ENCODE measurements at places on chromosomes 11 and 22. TPM values are rescaled to one million over a fixed set of nuclear protein-coding genes. Genes with fewer than 3 reads are reported as not detected.

- H3K4me1 ChIP-seq, result no peaks in the 10 kb centered on the region
- no peaks in the 10 kb centered on the region for H3K36me3 ChIP-seq
- no peak overlapping the region for H3K27ac ChIP-seq
- DNase-seq, result no peak
Measured at GRCh38 chr11:34546511-34547209, 33.1 kb upstream of the ELF5 start.

DNA sequence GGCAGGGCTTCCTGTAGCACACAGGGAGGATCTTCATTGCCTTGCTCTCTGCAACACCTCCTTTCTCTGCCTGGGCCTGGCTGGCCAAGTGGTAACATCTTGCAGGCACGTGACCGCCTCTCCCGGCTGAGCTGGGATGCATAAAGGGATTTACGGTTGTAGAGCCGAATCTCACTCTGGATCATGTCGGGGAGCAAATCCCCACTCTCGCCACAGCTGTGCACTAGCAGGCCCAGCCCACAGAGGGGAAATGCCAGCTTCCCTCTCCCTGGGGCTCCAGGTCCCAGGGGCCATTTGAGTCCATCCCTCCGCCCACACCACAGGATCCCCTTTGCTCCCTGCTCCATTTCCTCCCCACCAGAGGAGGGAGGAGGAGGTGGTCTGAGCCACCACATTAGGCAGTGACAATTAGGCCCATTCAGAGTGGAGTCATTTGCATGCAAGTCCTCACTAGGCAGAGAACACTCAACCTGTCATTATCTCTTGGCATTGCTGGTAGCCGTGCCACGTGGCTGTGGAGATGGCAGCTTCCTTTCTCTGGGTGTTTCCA lies 196.7 kb downstream of the DSCAML1 start:
- H3K27ac ChIP-seq, result no peak overlapping the region
- H3K36me3 ChIP-seq, result no peaks in the 10 kb centered on the region
- no peak overlapping the region for H3K4me3 ChIP-seq
- no peak for DNase-seq
- H3K4me1 ChIP-seq, result no peaks in the 10 kb centered on the region

DNA sequence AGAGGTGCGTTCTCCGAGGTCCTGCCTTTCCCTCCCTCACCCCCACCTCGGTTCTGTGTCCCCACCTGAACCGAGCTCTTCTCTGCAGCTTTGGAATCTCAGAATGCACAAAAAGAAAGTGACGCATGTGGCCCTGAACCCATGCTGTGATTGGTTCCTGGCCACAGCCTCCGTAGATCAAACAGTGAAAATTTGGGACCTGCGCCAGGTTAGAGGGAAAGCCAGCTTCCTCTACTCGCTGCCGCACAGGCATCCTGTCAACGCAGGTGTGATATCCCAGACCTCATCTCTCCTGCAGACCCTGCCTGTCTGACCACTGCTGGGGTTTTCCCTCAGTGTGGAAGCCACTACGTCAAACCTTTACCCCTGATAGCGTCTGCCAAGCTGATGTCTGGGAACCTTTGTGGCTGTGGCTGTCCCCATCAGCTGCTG lies 13.9 kb downstream of the ACP2 start:
- H3K36me3 ChIP-seq, result peaks cover 24% of the 10 kb centered on the region
- H3K27me3 ChIP-seq, result no peaks in the 10 kb centered on the region
- DNase-seq, result peak; percentile 62
- no peaks in the 10 kb centered on the region for H3K4me1 ChIP-seq

DNA sequence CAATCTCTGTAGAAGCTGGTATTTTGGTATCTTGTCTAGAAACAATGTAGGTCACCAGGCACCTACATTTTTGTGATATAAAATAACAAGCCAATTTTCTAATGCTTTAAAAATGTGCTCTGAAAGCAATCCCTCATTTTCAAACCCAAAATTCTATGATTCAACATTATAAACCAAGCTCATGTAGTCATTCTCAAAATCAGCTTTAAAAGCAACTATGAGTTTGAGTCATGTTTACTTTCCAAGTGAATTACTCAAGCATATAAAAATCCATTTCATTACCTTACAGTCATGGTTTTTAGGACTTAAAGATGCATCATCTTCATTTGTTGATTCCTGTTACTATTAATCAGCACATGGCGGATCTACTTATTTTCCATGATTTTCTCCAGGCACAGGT lies 216.4 kb downstream of the GRM5 start:
- DNase-seq, result no peak
- H3K27me3 ChIP-seq, result no peaks in the 10 kb centered on the region
- no peaks in the 10 kb centered on the region for H3K36me3 ChIP-seq
- H3K4me1 ChIP-seq, result no peaks in the 10 kb centered on the region

GRCh38 chr11:88178191-88178590 lies 2.9 kb upstream of the RAB38 start:
- no peak overlapping the region for H3K4me3 ChIP-seq
- no peaks in the 10 kb centered on the region for H3K4me1 ChIP-seq
- no peaks in the 10 kb centered on the region for H3K27me3 ChIP-seq
- DNase-seq, result no peak
- no peak overlapping the region for H3K27ac ChIP-seq

DNA sequence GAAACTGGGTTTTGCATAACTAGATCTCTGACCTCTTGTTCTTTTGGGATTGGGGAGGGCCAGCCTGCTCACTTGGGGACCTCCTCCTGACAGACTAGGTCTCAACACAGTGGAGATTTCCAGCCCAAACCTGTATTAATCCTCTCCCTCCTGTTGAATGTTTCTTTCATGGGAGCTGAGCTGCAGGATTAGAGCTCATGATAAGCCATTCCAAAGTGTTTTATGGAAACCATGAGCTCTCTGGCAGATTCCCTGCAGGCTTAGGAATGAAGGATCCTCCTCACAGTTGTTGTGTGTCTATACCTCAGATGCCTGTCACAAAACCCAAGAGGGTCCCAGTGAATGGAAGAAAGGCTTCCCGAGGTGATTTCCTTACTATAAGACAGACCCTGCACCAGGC lies 248.4 kb upstream of the B3GAT1 start:
- H3K27ac ChIP-seq, result no peak overlapping the region
- no peaks in the 10 kb centered on the region for H3K4me1 ChIP-seq
- no peak for DNase-seq
- H3K4me3 ChIP-seq, result no peak overlapping the region
- no peaks in the 10 kb centered on the region for H3K27me3 ChIP-seq

WT1 gene
- not detected for total RNA-seq

NRGN gene
- 30.9 TPM for total RNA-seq

DYNC2H1 gene
- total RNA-seq, result 37.7 TPM

All from upper lobe of left lung (tissue), 6 donors.